ENCODE measurements at places on chromosomes 7 and 10.

DNA sequence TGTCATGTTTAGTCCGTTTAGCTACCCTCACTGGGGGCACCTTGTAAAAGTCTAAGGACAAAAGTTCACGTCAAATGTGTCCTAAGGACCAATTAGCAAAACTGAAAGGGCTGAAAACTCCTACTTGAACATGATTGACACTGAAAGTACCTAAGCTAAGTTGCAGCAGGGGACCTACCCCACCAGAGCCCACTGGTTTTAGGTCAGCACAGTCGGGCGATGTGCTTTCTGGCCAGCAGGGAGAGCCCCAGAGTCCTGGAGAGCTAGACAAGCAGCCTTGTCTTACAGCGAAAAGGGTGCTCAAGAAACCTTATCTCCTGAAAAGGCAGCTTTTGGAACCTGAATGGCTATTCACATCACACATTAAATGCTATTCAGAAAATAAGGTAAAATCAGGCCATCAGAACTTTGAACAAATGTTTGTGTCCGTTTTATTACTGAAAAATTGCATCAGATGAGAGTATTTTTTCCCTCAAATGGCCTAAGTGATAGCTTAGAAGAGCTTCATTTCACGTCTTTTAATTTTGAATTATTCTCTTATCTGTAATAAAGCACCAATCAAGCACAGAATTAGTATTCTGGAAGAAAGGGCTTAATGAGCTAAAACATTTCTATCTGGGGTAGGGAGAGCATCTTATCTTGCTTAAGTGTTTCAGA, 52.2 kb upstream of the MKI67 start:
- no peak for DNase-seq

GRCh38 chr7:128737867-128738385, 1.2 kb upstream of the CALU start:
- no peak for DNase-seq

DNA sequence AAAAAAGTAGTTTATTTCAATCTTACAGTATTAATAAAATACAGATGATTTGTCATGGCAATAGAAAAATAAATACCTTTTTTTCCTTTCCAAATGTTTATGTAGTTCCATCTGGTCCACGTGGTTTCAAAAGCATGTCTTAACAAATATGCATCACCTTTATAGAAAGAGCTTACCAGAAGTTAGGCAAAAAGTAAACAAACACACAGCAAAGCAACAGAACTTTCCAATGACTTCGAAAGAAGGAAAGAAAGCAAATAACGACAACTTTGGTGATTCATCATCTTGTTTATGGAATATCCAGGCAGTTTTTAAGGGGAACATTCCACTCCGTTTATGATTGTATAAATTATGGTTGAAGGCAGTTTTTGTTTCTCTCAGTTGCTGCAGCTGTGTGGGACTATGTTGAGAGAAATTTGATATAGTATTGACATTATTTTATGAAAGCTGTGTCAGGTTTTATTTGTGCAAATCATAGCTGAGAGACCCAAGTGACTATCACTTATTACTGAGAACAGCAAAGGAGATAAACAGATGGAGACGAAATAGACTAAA, 203.1 kb downstream of the CDC14C start:
- DNase-seq: no peak

- no peak for DNase-seq
Measured at GRCh38 chr7:117066668-117067067, 113.4 kb downstream of the ST7 start.

GRCh38 chr10:74081941-74082718, 68.5 kb downstream of the AP3M1 start:
- DNase-seq: no peak

DNA sequence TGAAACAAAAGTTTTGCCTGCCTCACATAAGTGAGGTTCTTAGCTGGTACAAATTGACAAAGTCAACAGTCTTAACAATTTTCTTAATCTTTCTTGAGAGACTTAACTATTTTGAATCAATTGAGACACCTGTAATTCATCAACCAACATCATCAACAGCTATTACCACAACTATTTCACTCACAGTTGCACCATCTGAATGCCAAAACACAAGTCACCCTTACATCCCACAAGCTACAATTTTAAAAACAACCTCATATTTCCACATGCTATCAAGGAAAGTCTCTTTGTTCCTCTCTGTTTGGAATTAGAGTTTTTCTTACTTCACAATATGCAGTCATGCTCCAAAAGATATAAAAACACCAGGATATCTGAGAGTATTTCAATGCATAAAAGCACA, 4.9 kb downstream of the SMURF1 start:
- no peak for DNase-seq

DNA sequence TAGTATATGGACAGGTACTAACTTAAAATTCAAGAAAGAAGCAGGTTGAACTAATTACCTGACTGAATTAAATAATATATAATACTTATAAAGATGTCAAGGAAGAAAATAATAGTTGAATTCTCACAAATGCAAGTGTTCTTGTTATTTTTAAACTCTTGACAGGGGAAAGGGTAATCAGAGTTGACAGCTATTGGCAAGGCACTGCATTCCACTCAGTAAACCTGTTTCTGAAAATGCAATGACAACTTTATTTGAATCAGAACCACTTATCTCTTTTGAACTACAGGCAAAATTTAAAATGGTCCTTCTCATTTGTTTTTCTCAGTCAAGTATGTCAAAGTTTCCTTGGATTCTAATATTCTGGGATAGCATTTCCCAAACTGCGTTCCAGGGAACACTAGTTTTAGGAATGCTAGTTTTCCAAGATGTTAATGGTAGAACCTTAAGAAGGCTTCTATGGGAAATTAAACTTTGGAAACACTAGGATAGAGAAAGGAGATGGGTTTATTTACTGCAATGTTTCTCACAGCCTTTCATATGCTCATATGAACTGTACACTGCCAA, 103.7 kb upstream of the LRRN3 start:
- DNase-seq: no peak

GRCh38 chr7:78039790-78040776, 241.5 kb downstream of the PHTF2 start:
- no peak for DNase-seq

DNA sequence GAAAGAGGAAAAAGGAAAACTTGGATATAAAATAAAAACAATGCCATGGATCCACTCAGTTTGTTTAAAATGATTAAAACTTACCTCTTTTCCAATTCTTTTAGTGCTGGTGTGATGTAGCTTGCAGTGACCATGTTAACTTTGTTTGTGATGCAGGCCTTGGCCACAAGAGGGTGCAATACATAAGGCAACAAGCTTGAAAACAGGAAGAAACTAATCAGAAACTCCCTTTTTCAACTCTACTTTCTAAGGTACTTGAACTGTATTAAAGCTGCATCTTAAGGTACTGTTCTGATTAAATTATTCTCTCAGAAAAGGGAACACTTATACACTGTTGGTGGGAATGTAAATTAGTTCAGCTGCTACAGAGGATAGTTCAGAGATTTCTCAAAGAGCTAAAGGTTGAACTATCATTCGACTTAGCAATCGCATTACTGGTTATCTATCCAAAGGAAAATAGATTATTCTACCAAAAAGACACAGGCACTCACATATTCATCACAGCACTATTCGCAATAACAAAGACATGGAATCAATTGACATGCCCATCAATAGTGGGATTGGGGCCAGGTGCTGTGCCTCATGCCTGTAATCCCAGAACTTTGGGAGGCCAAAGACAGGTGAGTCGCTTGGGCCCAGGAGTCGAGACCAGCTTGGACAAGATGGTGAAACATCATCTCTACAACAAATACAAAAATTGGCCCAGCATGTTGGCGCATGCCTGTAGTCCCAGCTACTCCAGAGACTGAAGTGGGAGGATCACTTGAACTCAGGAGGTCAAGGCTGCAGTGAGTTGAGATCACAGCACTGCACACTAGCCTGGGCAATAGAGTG, 50.9 kb downstream of the AASS start:
- DNase-seq: peak; percentile 9

DNA sequence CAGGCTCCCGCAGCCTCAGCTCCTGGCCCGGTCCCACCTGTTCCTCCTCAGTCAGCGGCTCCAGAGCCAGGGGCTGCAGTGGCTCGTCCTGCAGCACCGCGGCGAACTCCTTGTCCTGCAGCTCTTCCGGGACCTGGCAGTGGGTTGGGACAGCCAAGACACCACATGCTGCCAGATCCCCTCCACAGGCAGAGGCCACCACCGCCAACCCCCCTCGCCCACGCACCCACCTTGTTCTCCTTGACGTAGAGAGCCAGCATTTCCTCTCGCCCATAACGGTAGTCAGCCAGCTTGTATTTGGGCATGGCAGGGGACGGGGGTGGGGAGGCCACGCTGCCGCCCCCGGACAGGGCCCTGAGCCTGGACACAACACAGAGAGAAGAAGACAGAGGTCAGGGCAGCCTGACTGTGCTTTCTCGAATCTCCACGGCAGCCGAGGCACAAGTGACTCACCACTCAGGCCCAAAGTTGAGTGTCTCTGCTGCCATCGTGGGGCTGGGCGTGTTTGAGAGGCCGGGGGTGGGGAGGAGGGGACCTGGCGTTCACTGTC, 6.2 kb downstream of the GIGYF1 start:
- no peak for DNase-seq
